Stimulated activated CD8-positive, alpha-beta memory T cell treated with anti-CD3 and anti-CD28 coated beads, Interleukin-2, amount 100 ng/mL, for 48 hours (primary cell): ENCODE measurements at places on chromosomes 7 and 10.
A peak's percentile ranks its signal among the peaks of the same experiment; 100 is the strongest.

- no peak for DNase-seq
Observed at GRCh38 chr7:90579181-90579688, 16.9 kb upstream of the CDK14 start.

- no peak for DNase-seq
Observed at GRCh38 chr7:80231707-80232106, 97.1 kb downstream of the GNAI1 start.

DNA sequence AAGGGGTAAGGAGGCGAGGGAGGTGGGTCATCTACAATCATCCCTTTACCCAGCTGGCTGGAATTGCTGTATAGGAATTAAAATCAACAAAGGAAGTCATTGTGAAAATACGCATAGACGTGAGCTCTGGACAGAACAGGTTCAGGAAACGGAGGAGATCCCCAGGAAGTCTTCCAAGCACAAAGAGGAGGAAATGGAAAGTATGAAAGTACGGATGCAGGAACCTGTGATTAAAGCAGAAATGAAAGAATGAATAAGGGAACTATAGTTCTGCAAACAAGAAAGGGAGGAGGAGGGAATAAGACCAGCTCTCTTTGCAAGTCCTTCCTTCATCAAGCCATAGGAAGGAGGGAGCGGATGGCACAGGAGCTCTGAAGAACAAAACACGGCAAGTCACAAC, 61.8 kb downstream of the PYROXD2 start:
- DNase-seq, result no peak

DNA sequence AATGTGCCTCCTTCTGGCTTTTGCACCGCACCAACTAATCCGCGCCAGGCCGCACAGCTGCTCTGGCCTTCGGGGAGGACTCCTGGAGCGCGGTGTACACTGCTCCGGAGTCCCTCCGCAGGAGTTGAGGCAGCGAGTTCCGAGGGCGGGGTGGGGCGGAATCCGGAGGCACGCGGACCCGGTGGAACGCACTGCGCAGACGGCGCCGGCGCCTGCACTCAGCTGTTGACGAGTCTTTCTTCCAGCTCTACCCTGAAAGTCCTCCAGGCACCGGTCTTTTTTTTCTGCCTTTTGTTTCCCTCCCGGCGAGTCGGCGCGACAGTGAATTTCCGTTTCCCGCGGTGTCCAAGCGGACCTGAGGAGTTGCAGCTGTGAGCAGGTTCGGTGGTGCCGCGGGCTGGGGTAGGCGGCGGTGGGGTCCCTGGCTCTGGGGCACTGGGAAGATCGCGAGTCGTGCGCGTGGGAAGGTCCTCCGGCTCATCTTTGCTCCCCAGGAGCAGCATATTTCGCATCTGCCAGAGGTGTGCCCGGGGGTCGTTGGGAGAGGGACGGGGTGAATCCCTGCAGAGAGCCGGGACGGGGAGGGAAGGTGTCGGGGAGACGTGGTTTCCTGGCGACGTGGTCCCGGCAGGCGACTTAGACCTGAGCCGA, 44.1 kb downstream of the SFTPD start:
- DNase-seq, result peak; percentile 53

DNA sequence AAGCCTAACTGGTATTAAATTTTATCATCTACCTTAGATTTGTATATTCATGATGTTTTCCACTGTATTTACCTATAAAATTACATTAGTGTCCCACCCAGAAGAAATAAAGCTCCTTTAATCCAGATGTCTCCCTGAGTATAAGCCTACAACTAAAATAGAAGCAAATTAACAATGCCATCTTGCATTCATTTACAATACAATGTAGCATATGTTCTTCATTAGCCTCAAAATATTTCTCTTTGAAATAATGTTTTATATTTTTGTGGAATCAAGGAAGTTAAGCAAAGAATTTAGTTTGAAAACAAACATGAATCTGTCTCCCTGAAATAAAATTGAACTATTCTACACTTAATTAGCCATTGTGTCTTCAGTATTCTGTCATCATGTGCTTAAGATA, 112.3 kb downstream of the CACNA2D1 start:
- DNase-seq, result no peak

DNA sequence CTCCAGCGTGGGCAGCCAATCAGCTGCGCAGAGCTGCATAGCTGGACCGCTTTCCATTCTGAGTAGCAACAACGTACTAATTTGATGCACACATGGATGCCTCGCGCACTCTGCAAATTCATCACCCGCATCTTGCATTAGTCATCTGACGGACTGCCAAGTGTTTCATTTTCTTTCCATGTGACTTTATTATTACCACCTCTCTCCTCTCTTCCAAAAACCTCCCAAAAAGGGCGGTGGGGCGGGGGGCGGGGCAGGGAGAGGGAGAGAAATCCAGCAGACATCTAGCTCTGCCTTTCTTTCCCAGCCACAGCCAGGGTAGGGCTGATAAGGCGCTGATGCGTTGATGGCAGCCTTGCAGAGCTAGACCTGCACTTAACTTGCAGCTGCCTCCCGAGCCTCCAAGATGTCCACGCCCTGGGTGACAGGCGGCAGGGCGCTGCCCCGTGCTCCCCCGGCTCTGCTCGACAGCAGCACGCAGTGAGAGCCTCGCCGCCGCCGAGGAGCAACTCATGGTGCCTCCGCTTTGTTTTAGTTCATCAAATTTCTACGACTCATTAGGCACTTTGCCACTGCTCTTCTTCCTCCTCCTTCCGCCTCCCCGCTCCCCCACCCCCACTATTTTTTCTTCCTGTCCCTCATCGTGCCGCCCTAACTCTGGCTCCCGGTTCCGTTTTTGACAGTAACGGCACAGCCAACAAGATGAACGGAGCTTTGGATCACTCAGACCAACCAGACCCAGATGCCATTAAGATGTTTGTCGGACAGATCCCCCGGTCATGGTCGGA, 147.3 kb downstream of the CELF2 start:
- DNase-seq, result peak; percentile 55

DNA sequence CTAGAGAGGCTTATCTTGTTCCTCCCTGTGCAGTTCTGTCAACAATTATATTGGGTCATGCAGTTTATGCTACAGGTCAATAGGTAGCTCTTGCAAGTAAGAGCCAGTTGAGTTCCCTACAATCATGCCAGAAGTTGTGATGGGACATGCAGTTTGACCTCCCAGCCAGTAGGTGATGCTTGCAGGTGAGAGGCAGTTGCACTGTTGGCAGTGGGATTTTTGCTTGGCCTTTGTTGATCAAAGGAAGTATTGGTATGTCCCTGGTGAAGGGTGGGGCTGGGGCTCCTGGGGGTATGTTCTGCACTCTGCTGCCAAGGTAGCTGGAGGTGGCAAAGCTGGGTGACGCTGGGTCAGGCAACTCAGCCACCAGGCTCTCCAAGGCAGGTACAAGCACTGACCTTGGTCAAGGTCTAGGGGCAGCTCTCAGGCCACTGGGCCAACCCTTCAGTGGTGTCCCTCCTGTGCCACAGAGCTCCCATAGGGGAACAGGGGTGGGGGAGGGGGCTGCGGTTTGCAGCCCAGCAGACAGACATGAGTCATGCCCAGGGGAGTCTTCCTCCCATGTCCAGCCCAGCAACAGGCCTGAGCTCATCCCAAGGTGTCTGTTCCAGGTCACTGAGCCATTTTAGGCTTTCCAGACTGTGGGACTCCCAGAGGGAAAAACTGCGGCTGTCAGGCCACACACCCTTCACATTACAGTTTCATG, 43.3 kb downstream of the MEOX2 start:
- no peak for DNase-seq

- no peak for DNase-seq
Observed at GRCh38 chr7:105097619-105098018, 83.6 kb downstream of the KMT2E start.

- DNase-seq, result peak; percentile 14
Observed at GRCh38 chr10:114239117-114239993, at the start of gene VWA2. VWA2 (plus strand) TSS chr10:114239254; CDS start chr10:114248714, 9,460 bp downstream.

- no peak for DNase-seq
Observed at GRCh38 chr10:34397324-34397723, 417.8 kb downstream of the PARD3 start.

GRCh38 chr7:56083150-56083785, 9.5 kb downstream of the PHKG1 start:
- no peak for DNase-seq

DNA sequence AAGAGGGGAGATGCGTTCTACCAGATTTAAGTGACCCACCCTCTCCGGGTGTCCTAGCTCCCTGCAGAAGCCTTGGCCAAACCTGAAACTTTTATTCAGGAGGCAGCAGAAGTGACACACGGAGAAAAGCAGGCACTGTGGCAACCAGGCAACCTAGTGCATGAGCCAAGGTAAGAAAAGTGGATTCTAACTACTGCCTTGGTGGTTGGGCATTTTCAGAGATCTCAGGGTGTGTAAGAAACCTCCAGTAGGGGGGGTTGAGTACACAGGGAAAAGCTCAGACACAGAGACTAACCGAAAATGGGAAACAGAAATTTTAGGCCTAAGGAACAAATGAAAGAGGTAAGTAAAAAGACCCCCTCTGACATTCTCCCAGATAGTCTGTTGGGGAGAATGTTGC, 645.7 kb downstream of the ANKRD7 start:
- DNase-seq, result no peak

DNA sequence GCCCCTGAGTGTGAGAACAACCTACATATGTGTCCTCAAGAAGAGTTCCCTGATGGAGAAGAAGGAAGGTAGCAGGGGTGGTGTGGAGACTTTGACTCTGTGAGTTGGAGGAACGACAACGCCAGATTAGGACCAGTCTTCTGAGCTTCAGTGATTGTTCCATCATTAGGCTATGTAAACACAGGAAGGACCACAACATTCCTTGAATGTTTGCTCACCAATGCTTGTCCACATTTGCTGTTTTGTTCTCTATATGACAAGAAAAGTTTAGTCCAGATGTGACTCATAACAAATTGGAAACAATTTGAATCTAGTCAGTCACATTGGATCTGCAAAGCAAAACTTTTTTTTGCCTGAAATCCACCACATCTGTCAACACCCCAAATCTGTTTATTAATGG, 62.7 kb downstream of the ENTPD1 start:
- no peak for DNase-seq

DNA sequence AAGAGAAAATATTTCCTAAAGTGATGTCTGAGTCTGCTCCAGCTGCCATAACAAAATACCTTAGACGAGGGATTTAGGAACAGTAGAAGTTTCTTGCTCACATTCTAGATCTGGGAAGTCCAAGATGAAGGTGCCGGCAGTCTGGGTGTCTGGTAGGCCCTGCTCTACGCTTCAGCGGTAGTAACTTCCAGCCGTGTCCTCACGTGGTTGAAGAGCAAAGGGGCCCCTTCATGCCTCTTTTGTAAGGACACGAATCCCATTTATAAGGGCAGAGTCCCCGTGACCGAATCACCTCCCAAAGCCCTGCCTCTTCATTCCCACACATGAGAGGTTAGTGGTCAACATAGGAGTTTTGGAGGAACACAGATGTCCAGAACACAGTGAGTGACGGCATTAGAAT, 52.2 kb upstream of the INPP5A start:
- no peak for DNase-seq

- DNase-seq, result no peak
Observed at GRCh38 chr7:106309362-106309761, 24.6 kb upstream of the NAMPT start.

DNA sequence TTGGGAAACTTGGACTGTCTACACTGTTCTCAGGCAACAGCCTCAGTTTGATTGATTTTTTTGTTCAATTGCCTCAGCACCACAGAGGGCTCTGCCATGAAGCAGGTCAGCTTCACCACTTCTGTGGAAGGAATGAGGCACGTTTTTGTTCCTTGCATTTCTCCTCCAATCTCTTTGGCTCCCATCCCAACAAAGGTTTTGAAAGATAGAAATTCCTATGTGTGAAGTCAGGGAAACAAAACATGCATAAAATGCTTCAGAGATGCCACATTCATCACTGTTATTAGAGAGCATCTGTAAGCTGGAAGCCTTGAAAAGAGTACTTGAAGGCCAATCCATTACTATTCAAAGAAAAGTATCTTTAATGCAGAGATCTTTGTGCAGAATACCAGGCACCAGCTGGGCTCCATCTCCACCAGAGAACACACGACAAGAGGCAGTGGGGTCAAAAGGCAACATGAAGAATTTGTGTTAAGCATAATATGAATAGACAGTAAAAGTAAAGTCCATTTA, 249.1 kb upstream of the LYZL1 start:
- DNase-seq, result no peak

GRCh38 chr10:74502963-74503608, 323.3 kb upstream of the KAT6B start:
- no peak for DNase-seq

- DNase-seq, result no peak
Observed at GRCh38 chr7:22204312-22204711, 152.6 kb downstream of the RAPGEF5 start.

GRCh38 chr7:83610649-83611304, 38.2 kb downstream of the SEMA3E start:
- DNase-seq, result no peak

- no peak for DNase-seq
Observed at GRCh38 chr7:104255616-104256015, 47.8 kb upstream of the ORC5 start.

GRCh38 chr7:8871716-8872115, 438.3 kb downstream of the NXPH1 start:
- DNase-seq, result no peak

- DNase-seq, result no peak
Observed at GRCh38 chr7:106190589-106191330, 78.6 kb upstream of the SYPL1 start.

GRCh38 chr7:98559958-98560357, 57.1 kb upstream of the NPTX2 start:
- no peak for DNase-seq

DNA sequence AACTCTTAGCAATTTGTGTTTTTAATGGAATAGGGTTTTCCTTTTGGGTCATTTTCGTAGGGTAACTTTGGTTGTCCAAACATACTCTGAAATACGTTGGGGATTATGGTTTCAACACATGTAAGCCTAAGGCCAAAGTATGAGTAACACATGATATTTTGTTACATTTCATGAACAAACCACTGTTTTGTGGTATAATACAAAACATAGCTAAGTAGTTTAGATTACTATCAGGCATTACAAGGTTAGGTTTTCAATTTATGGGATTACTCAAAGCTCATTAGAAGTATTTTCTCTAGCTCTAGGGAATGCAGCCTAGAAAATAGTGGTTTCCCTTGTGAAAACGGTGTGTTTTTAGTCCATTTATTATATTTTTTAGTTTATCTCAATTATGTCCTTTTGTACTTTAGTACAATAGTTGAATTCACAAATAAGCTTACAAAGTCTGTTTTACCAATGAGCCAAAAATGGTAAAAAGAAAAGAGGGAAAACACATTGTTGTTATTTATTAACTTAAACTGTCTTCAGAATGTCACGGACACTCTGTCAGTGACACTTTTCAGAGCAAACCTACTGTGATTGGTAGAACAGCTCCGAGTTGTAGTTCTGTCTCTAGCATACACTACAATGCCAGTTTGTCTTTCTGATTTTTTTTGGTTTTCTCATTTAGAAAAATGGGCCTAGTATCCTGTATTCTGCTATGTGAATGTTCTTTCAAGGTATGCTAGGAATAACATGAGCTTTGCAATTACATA, 473.7 kb downstream of the SUGCT start:
- DNase-seq, result no peak

GRCh38 chr10:125419831-125420230, 259.5 kb upstream of the CTBP2 start:
- DNase-seq, result no peak

- DNase-seq, result no peak
Observed at GRCh38 chr7:135800560-135800959, 51.9 kb upstream of the FAM180A start.
